ENCODE measurements at places on chromosomes 1 and 21. TPM values are rescaled to one million over a fixed set of nuclear protein-coding genes. Genes with fewer than 3 reads are reported as not detected.

GRCh38 chr1:231679109-231679508, 52.5 kb downstream of the DISC1 start:
- no peaks in the 10 kb centered on the region for H3K27me3 ChIP-seq
- DNase-seq = no peak
- no peaks in the 10 kb centered on the region for H3K4me1 ChIP-seq
- H3K27ac ChIP-seq = no peak overlapping the region
- no peaks in the 10 kb centered on the region for H3K36me3 ChIP-seq
- no peak overlapping the region for H3K4me3 ChIP-seq

- H3K4me3 ChIP-seq = no peak overlapping the region
- no peaks in the 10 kb centered on the region for H3K27me3 ChIP-seq
These were observed 12.4 kb downstream of the FMOD start for GRCh38 chr1:203338335-203339036.

GRCh38 chr1:86713477-86713876, 9.1 kb downstream of the SH3GLB1 start:
- H3K4me3 ChIP-seq = no peak overlapping the region
- H3K36me3 ChIP-seq = peaks cover 11% of the 10 kb centered on the region
- no peak for DNase-seq
- H3K27ac ChIP-seq = no peak overlapping the region

DNA sequence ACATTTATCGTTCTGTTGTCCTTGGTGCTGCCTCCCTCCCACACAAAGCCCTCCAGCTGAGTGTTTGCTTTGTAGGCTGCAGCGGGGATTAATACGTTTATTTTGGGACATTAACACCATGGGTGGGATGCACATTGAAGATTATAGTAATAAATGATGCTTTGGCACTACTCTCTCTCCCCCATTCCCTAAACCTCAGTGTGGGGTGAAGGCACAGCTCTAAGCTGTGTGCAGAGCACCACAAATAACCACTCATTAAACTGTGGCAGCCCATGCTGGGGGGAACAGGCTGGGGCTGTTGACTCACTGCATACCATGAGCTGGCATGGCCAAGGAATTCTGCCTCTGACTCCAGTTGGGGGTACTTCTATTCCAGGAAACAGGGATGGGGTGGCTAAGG, 7.7 kb downstream of the PCP4L1 start:
- H3K4me3 ChIP-seq = no peak overlapping the region
- H3K4me1 ChIP-seq = peaks cover 8% of the 10 kb centered on the region
- H3K36me3 ChIP-seq = no peaks in the 10 kb centered on the region
- DNase-seq = no peak
- no peak overlapping the region for H3K27ac ChIP-seq

Gene FAM78B
- 0.46 TPM for total RNA-seq

Gene OR2L8
- total RNA-seq = 0.44 TPM

- no peak overlapping the region for H3K27ac ChIP-seq
- DNase-seq = no peak
- H3K4me1 ChIP-seq = no peaks in the 10 kb centered on the region
- no peaks in the 10 kb centered on the region for H3K27me3 ChIP-seq
- no peaks in the 10 kb centered on the region for H3K36me3 ChIP-seq
- H3K4me3 ChIP-seq = no peak overlapping the region
These were observed 34.6 kb upstream of the MTR start for GRCh38 chr1:236760480-236760879.

DNA sequence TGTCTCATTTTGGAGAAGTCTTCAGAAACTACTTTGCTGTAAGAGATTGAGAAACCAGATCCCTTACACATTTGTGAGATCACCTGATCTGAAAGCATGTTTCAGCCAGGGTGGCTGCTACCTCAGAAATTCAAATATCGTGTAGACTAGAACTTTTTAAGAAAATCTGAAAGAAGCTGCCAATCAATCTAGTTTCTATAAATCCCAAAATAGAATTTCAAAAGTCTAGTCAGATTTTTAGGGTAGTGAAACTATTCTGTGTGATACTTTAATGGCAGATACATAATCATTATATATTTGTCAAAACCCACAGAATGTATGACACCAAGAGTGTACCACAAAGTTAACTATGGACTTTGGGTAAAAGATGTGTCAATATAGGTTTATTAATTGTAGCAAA, 79.9 kb upstream of the PLPPR5 start:
- no peaks in the 10 kb centered on the region for H3K27me3 ChIP-seq
- no peaks in the 10 kb centered on the region for H3K36me3 ChIP-seq
- H3K4me3 ChIP-seq = no peak overlapping the region
- no peaks in the 10 kb centered on the region for H3K4me1 ChIP-seq

DNA sequence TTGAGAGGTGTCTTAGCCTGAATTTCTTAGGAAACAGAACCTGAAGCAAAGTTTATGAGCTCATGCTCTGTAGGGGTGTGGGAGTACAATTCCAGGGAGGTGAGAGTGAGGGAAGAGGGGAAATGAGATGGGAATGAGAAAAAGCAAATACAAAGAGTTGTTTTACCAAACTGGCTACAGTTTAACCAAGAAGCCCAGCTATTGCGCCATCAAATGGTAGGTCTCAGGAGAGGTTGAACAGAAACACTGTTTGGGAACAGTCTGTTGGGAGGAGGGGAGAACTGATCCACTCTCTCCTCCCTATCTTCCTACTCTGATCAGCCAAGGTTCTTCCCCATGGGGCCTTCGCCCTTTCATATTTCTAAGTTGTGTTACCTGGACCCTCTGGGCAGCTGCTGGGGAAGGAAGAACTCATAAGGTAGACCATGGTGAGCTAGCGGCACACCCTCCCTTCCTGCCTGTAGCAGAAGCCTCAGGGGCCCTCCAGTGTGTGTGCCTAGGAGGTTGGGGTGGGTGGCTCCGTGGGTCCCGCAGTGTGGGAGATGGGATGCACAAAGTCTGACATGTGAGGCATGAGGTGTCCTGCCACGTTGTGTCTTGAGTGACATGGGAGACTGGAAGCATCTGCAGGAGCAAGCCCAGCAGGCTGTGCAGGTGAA, 120.5 kb downstream of the UCK2 start:
- H3K36me3 ChIP-seq = no peaks in the 10 kb centered on the region
- no peak overlapping the region for H3K27ac ChIP-seq
- no peak for DNase-seq
- H3K4me1 ChIP-seq = no peaks in the 10 kb centered on the region
- H3K27me3 ChIP-seq = no peaks in the 10 kb centered on the region
- no peak overlapping the region for H3K4me3 ChIP-seq

- H3K27me3 ChIP-seq = no peaks in the 10 kb centered on the region
- no peak overlapping the region for H3K4me3 ChIP-seq
- no peak for DNase-seq
- H3K36me3 ChIP-seq = no peaks in the 10 kb centered on the region
These were observed 32.1 kb upstream of the RUNX3 start for GRCh38 chr1:24961961-24962861.

GRCh38 chr1:96688767-96689166, 32.8 kb upstream of the PTBP2 start:
- H3K27me3 ChIP-seq = no peaks in the 10 kb centered on the region
- no peak for DNase-seq
- no peak overlapping the region for H3K4me3 ChIP-seq
- H3K4me1 ChIP-seq = no peaks in the 10 kb centered on the region
- H3K27ac ChIP-seq = no peak overlapping the region

- no peak overlapping the region for H3K4me3 ChIP-seq
- no peaks in the 10 kb centered on the region for H3K4me1 ChIP-seq
- no peaks in the 10 kb centered on the region for H3K27me3 ChIP-seq
- no peaks in the 10 kb centered on the region for H3K36me3 ChIP-seq
These were observed 108.7 kb downstream of the USH2A start for GRCh38 chr1:216314379-216315095.

Gene AMPD1
- total RNA-seq = not detected

DNA sequence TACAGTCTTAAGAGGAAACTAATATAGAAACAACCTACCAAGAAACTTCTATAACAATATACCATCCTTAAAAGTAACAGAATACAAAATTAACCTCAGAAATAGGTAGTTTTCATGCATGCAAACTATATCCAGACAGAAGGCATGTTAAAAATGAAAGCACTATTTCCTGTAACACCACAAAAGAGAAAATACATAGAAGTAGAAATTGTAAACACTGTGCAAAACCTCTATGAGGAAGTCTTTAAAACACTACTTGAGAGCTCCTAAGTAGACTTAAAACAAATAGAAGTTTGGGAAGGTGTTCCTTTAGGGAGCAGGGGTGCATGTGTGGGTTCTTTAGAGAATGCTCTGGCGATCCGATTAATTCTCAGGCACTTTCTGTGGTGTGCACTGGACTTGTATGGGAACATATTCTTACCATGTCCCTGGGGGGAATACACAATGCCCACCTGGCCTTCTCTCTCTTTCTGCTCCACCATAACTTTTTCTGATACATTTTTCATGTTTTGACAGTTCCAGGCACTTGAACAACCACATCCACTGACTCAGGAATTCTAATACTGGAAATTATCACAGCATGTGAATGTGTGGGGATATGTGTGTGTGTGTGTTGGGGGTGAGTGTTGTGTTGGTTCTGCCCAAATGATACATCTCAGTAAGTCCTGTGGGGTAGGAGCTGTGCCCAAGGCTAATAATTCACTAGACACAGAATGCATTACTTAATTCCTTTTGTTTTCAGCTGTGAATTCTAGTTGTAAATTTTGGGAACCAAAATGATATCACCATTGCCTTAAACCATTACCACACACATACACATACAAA, 866.3 kb upstream of the B3GALT2 start:
- H3K4me1 ChIP-seq = no peaks in the 10 kb centered on the region
- H3K36me3 ChIP-seq = no peaks in the 10 kb centered on the region
- DNase-seq = no peak
- H3K27me3 ChIP-seq = no peaks in the 10 kb centered on the region

GRCh38 chr21:37551331-37551992, 184.9 kb downstream of the DYRK1A start:
- H3K27me3 ChIP-seq = peaks cover 14% of the 10 kb centered on the region
- no peak for DNase-seq
- H3K36me3 ChIP-seq = no peaks in the 10 kb centered on the region
- peaks cover 11% of the 10 kb centered on the region for H3K4me1 ChIP-seq

DNA sequence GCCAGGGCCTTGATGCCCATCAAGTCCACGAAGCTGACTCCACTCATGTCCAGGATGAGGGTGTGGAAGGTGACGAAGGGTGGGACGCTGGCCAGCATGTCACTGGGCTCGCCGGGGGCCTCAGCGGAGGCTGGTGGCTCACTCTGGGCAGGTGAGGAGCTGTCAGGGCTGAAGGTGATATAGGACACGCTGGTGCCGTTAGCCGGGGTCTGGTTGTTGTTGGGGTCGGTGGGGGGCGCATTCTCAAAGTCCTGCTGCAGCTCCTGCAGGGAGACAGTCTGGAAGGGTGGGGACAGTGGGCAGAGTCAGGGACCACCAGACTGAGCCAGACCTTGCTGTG, 21.7 kb downstream of the SLC26A9 start:
- no peak for DNase-seq
- no peaks in the 10 kb centered on the region for H3K4me1 ChIP-seq
- H3K36me3 ChIP-seq = no peaks in the 10 kb centered on the region
- H3K27ac ChIP-seq = no peak overlapping the region
- no peaks in the 10 kb centered on the region for H3K27me3 ChIP-seq

- no peak overlapping the region for H3K27ac ChIP-seq
- no peak overlapping the region for H3K4me3 ChIP-seq
- H3K4me1 ChIP-seq = no peaks in the 10 kb centered on the region
- no peak for DNase-seq
- no peaks in the 10 kb centered on the region for H3K36me3 ChIP-seq
These were observed 119.7 kb downstream of the PROX1 start for GRCh38 chr1:214107322-214108096.

Gene MAD2L2
- total RNA-seq = 29.0 TPM

- H3K27ac ChIP-seq = no peak overlapping the region
- H3K36me3 ChIP-seq = no peaks in the 10 kb centered on the region
- no peaks in the 10 kb centered on the region for H3K27me3 ChIP-seq
- peak; percentile 70 for DNase-seq
- H3K4me3 ChIP-seq = peak overlapping the region; percentile 72
These were observed 520 bp downstream of the PLEKHN1 start for GRCh38 chr1:966704-967300.

DNA sequence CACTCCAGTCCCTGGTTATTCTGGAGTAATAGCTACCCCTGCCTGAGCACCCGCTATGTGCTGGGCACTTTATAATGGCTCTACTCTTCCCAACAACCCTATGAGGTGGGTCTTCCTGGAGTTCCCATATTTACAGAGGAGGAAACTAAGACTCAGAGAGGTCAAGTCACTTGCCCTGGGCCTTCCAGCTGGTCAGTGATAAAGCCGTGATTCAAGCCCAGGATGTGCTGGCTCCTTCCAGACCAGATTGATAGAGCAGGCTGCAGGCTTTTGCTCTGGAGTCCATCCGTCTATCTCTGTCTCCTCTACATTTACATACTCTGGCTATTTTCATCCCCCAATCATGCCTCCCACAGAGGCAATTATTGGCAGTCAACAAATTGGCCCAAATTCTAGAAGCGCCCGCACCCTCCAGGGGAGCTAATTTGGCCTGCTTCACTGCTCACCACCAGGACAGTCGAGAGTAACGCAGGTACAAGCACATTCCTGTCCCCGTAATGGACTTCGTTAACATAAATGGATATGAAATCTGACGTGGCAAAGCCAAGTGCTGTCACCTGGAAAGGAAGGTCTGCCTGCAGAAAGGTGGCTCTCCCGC, 39.8 kb upstream of the SELENON start:
- no peak overlapping the region for H3K27ac ChIP-seq
- DNase-seq = no peak
- no peaks in the 10 kb centered on the region for H3K27me3 ChIP-seq
- no peak overlapping the region for H3K4me3 ChIP-seq

DNA sequence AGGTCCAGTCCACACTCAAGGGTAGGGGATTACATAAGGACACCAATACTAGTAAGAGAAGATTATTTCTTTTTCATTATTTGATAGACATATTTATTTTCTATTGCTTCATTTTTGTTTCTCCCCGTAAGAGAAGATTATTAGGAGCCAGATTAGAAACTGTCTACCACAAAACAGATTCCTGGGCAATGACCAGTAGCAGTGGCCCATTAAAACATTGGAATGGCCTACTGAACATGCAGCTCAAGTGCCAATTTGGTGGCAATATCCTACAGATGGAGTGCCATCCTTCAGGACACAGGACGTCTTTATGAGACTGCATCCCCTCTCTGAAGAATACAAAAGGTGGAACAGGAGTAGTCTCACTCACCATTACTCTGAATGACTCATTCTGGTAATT, 34.0 kb upstream of the ARHGAP29 start:
- no peak for DNase-seq
- H3K36me3 ChIP-seq = no peaks in the 10 kb centered on the region
- no peak overlapping the region for H3K4me3 ChIP-seq
- H3K4me1 ChIP-seq = no peaks in the 10 kb centered on the region
- H3K27me3 ChIP-seq = no peaks in the 10 kb centered on the region

Gene AXDND1
- 0.90 TPM for total RNA-seq

- H3K36me3 ChIP-seq = peaks cover 11% of the 10 kb centered on the region
- peaks cover 21% of the 10 kb centered on the region for H3K4me1 ChIP-seq
These were observed 2.5 kb upstream of the POGK start for GRCh38 chr1:166836733-166837132.

Gene PIGC
- 28.8 TPM for total RNA-seq

Measured in B cell (primary cell).